LoVo (cell line): ENCODE measurements at places on chromosomes 16 and 17.

- no peak for DNase-seq
Observed at GRCh38 chr17:69406941-69407340, 7.6 kb upstream of the MAP2K6 start.

- no peak for DNase-seq
Observed at GRCh38 chr17:42345396-42346073, 42.7 kb downstream of the STAT3 start.

- DNase-seq = no peak
Observed at GRCh38 chr17:49316258-49316570, 45.8 kb downstream of the ZNF652 start.

DNA sequence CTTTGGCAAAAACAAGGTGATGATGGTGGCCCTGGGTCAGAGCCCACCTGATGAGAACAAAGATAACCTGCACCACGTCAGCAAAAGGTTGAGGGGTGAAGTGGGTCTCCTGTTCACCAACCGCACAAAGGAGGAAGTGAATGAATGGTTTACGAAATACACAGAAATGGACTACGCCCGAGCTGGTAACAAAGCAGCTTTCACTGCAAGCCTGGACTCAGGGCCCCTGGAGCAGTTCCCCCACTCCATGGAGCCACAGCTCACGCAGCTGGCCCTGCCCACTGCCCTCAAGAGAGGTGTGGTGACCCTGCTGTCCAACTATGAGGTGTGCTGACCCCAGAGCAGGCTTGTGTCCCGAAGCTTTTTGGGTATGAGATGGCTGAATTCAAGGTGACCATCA, 29.7 kb upstream of the DLX4 start:
- DNase-seq = no peak

GRCh38 chr17:31462261-31462660, 70.8 kb downstream of the RAB11FIP4 start:
- no peak for DNase-seq
